Right cardiac atrium (tissue), 5 donors: ENCODE measurements at places on chromosomes 6 and 20.

- no peak for DNase-seq
These were observed 468.2 kb upstream of the RUNX2 start for GRCh38 chr6:44859901-44860410.

GRCh38 chr6:44119704-44120262 lies 7.5 kb downstream of the MRPL14 start:
- DNase-seq, result no peak

DNA sequence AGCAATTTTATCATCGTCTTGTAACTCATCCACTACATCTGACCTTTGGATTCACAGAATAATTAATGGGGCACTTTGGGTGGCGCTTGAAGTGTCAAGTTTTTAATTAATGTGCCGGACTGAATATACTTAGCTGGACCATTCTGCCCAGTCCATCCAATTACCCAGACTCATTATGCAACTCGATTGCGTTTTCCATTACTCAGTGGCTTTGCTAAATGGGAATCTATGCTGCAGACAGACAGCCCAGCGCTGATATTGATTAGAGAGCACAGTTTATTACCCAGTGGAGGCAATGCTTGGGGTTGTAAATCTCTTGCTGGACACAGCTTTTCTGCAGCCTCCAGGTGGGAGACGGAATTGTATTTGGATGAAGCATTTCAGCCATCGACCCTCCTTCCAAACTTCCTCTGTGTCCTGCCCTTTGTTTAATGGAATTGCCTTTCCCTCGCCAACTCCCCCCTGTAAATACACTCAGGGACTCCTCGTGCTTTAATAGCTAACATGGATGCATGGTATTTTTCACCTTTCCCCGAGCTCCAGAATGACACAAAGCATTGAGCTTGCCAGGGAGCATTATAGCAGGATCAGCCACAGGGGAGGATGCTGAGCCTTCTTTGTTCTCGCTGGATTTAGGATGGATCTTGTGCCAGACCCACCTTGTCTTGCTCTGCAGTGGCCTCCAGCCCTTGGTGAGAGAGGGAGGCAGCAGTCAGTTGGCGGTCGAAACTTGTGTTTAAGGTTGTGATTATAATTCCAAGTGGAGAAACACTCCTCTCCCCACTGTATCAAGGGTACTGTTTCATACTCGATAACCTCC lies 59.7 kb downstream of the EDN3 start:
- no peak for DNase-seq

DNA sequence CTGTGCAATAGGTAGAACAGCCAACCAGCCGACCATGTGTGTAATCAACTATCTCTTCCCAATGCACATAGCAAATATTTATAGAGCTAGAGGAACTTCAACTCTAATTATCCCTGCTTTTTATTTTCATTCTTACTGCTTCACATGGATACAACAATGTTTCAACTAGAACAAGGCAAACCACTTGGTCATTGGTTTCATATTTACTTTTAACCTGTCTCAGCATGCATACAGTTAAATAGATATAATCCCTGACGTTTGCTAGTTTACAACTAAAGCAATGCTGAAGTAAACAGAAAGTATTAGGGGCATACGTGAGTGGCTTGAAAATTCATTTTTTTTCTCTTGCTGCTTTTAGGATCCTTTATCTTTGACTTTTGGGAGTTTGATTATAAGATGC lies 318.5 kb upstream of the MAP3K7 start:
- no peak for DNase-seq

DNA sequence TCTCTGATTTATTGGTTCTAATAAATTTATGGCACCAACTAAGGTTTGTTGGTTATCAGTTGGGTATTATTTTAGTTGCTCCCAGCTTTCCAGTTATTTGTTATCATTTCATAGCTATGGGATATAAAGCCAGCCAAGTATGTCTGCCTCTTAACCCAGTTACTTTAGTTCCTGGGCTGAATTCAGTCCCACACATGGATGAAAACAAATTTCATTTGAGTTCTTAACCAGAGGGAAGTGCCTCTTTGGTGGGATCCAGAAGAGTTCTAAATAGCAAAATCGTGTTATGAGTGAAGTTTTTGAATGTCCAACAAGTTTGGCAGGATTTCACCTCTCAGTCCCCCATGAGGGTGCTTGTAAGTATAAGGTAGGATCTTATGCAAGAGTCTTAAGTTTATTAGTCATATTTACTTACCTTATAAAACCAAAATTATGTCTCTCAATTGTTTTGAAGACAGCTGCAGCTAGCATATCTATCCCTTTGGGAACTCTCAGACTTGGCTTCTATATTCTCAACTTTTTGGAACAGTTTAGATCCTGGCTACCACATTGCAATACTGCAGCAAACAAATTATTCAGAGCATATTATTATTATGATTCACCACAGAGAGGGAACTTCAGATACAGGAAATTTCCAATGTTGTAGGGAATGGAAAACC lies 683.6 kb downstream of the BCKDHB start:
- DNase-seq, result no peak

- DNase-seq, result no peak
These were observed 9.1 kb downstream of the PPP2R5D start for GRCh38 chr6:42993445-42993844.

GRCh38 chr6:47773005-47773404 lies 8.8 kb upstream of the OPN5 start:
- DNase-seq, result no peak

GRCh38 chr6:137754366-137754765 lies 112.7 kb upstream of the TNFAIP3 start:
- no peak for DNase-seq

DNA sequence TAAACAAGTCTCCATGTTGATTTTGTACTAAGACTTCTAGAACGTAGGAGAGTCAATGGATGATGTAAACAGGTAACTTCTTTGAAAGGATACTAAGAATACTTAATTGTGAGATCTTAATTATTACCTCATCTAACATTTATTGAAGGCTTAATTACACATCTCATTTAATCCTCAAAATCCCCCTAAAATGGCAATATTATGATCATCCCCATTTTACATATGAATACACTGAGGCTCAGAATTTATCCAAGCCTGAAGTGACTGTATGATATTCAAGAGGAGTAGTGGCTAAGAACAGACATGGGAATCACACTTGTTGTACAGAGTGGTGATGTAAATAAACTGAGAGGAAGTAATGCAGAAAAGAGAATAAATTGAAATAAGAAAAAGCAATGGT lies 22.9 kb downstream of the NOL7 start:
- DNase-seq, result no peak

- DNase-seq, result no peak
These were observed 135.4 kb downstream of the SMOC2 start for GRCh38 chr6:168576388-168576787.
